ENCODE measurements at places on chromosomes 11 and 22.
A peak's percentile ranks its signal among the peaks of the same experiment; 100 is the strongest.

- H3K4me3 ChIP-seq, result no peak overlapping the region
- no peaks in the 10 kb centered on the region for H3K27me3 ChIP-seq
- H3K4me1 ChIP-seq, result no peaks in the 10 kb centered on the region
- H3K36me3 ChIP-seq, result no peaks in the 10 kb centered on the region
- DNase-seq, result no peak
- H3K27ac ChIP-seq, result no peak overlapping the region
Observed at GRCh38 chr11:14384338-14384737, 25.4 kb upstream of the RRAS2 start.

DNA sequence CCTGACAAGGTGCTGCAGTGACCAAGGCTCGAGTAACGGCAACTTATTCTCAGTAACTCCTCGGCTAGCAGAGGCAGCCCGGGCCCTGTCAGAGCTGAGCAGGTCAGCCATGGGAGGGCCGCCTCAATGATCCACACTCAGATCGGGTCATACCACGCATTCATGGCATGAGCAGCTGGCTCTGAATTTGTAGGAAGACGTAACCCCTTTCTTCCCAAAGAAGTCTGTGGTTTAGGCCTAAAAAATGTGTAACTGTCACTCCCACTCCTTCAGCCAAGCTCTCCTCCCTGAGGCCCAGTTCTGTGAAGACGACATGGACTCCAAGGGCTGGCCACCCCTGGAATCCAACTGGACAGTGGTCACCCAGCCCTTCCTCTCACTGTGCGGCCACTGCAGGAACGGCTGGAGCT lies 30.0 kb downstream of the PPP2R1B start:
- H3K36me3 ChIP-seq, result no peaks in the 10 kb centered on the region
- no peak overlapping the region for H3K27ac ChIP-seq
- H3K27me3 ChIP-seq, result no peaks in the 10 kb centered on the region
- no peak for DNase-seq
- H3K4me3 ChIP-seq, result no peak overlapping the region

GRCh38 chr11:9003573-9004182 lies at the start of gene NRIP3:
TSS of gene NRIP3 (minus strand) at chr11:9004001. CDS start at chr11:9003935, 66 bp downstream.
- peak within 1 kb of the TSS; percentile 36 for H3K4me3 ChIP-seq
- H3K4me1 ChIP-seq, result no peaks in the 10 kb centered on the region
- H3K27ac ChIP-seq, result no peak within 1 kb of the TSS
- no peaks in the 10 kb centered on the region for H3K36me3 ChIP-seq
- DNase-seq, result no peak
- H3K27me3 ChIP-seq, result peaks cover 9% of the 10 kb centered on the region

DNA sequence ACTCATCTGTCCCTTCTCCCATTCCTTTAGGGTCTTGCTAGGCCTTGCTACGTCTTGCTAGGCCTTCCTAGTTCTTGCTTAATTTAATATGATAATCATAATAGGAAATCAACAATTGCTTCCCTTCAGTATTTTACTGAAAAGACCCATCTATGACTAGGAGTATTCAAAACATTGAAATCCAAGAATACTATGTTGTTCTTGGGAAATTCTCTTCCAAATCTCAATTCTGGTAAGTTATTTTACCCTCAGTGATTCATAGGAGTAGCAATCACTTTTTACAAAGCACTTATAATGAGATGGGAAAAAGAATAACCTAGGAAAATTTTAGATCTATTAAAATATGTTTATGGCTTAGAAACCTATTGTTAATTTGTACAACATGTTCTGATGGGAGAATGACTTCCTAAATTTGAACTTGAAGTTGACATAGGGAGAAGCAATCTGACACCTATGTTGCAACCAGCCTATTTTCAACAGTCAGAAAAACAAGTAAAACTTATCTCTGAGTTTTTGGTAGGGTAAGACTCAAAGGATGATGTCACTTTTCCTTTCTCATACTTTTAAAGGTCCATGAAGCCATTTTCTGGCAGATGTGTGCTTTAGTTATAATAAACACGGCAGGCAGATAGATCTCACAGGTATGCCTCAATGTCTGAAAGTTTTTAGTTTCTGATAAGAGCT lies 29.5 kb upstream of the HIPK3 start:
- no peak overlapping the region for H3K4me3 ChIP-seq
- H3K4me1 ChIP-seq, result no peaks in the 10 kb centered on the region
